ENCODE measurements at places on chromosomes 3 and 15.

GRCh38 chr3:31106204-31106603 is 211.7 kb upstream of the GADL1 start:
- no peak for DNase-seq

DNA sequence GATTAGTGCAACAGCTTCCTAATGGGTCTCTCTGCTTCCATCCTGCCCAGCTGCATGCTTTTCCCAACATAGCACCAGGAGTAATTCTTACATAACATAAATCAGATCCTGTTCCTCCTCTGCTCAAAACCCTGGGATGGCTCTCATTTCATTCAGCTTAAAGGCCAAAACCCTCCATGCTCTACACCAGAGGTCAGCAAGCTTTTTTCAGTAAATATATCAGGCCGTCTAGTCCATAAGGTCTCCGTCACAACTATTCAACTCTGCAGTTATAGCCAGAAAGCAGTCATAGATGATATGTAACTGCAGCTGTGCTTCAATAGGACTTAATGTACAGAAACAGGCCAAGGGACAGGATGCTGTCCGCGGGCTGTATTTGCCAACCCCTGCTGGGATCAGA is 202.8 kb upstream of the UBE2E2 start:
- no peak for DNase-seq

GRCh38 chr3:115766587-115767482 is 143.5 kb downstream of the GAP43 start:
- no peak for DNase-seq

GRCh38 chr15:42704492-42704926 is 32.4 kb downstream of the CDAN1 start:
- DNase-seq, result no peak

- DNase-seq, result no peak
These were observed 19.9 kb downstream of the COL8A1 start for GRCh38 chr3:99658274-99658673.

GRCh38 chr15:41011055-41011815 is 58.0 kb downstream of the CHAC1 start:
- DNase-seq, result no peak

- DNase-seq, result no peak
These were observed 211.4 kb upstream of the MANF start for GRCh38 chr3:51173518-51174271.

- DNase-seq, result no peak
These were observed 274.0 kb downstream of the BBX start for GRCh38 chr3:107796791-107797190.

GRCh38 chr15:80985981-80986380 is 3.6 kb downstream of the MESD start:
- DNase-seq, result no peak

GRCh38 chr3:143918848-143919247 is 52.8 kb upstream of the DIPK2A start:
- no peak for DNase-seq

- DNase-seq, result no peak
These were observed at the start of gene CD96 for GRCh38 chr3:111541911-111542483. Gene CD96, plus strand, starts transcription at chr3:111542197. Its CDS starts 52 bp downstream, at chr3:111542249.

DNA sequence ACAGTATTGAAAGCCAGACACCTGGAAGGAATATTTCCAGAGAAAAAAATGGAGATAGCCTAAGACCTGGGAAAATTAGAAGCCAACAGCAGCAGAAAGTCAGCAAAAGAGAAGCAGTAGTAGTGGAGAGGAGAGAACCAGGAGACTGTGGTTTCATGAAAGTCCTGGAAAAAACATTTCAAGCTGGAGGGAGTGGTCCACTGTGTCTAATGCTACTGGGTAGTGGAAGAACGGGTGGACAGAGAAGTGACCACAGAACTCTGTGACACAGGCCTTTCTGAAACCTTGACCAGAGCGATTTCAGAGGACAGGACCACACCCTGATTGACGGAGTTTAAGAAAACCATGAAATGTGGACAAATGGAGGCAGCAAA is 15.3 kb upstream of the SH3BP5 start:
- no peak for DNase-seq

GRCh38 chr3:46272028-46272451 is 29.8 kb downstream of the CCR3 start:
- no peak for DNase-seq

- DNase-seq, result no peak
These were observed 1.5 kb downstream of the PTPN9 start for GRCh38 chr15:75577401-75578172.

DNA sequence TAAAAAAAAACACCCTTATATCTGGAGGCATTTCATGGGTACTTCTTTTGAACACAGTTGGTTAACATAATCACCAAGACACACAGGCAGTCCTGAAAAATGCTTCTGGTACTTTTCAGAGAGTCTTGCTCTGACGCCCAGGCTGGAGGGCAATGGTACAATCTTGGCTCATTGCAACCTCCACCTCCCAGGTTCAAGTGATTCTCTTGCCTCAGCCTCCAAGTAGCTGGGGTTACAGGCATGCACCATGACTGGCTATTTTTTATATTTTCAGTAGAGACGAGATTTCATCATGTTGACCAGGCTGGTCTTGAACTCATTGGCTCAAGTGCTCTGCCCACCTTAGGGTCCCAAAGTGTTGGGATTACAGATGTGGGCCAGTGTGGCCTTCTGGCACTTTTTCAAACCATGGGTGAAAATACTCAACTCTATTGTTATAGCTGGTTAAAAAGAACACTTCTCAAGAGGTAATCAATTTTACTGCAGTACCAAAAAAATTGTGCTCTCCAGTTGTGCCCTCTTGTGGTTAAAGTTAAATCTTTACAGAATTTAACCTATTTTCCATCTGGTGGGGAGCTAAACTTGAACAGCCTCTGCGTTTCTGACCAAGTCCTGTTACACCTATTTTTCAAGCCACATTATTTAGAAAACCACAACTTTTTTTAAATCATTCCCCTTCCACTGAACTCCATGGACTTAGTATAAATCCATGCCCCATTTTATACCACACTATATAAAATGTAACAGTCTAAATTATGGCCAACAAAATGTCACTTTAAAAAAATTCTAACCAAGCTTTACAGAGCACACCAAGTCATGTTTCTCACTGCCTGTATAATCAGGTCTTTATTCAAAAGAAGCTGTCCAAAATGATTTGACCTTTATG is 1.2 kb upstream of the SNAPC5 start:
- DNase-seq, result no peak

DNA sequence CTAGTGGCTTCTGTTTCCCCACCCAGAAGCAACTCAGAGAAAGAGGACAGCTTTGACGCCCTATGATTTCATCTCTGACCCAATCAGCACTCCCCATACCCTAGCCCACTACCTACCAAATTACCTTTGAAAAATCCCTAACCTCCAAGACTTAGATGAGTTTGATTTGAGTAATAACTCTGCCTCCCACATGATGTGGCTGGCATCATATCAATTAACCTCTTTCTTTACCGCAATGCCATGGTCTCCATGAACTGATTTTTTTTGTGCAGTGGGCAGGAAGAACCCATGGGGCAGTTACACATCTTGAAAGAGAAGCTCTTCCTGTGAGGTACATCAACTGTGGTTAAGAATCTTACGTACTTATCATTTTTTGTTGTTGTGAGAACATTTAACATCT is 25.5 kb upstream of the APOD start:
- no peak for DNase-seq

DNA sequence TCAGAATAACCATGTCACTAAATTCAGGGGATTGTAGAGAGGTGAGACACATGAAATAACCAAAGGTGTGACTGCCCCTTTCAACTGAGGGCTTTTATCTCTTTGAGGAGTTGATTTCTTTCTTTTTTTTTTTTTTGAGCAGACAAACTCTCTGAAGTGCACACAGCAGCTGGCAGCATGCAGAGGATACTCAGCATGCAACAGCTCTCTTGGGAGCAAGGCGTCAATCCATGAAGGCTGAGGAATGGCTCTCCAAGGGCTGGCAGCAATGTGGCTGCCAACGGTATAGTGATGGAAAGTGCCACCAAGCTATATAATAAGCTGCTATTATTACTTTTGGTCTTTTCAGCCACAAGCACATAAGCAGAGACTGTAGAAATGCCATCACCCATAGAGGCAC is 226.7 kb upstream of the FEZF2 start:
- DNase-seq, result no peak

DNA sequence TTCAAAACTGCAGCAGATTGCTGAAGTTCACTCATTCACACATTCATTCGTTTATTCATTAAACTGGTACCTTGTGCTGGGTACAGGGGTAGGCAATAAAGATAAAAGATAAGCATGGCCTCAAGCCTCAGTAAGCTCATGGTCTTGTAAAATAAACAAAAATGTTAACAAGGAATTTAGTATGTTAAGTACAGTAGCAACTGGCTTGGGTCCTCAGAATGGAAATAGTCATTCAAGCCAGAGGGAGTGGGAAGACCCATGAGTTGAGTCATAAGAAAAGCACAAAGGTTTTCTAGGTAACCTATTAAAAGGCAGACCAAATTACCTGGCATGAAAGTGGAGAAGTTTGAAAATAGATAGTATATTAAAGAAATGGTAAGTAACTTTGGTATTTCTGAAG is 163.3 kb downstream of the CDIN1 start:
- no peak for DNase-seq

Measured in NCI-H2081 treated with DMSO at 0.1 percent for 48 hours (cell line).